Activated CD4-positive, alpha-beta T cell treated with anti-CD3 and anti-CD28 coated beads, Interleukin-2, amount 10 ng/mL, durations not matched to agents 24 days and 14 days (primary cell): ENCODE measurements at places on chromosomes 4 and X.

- no peak for DNase-seq
Measured at GRCh38 chr4:876780-877179, 50.9 kb upstream of the CPLX1 start.

DNA sequence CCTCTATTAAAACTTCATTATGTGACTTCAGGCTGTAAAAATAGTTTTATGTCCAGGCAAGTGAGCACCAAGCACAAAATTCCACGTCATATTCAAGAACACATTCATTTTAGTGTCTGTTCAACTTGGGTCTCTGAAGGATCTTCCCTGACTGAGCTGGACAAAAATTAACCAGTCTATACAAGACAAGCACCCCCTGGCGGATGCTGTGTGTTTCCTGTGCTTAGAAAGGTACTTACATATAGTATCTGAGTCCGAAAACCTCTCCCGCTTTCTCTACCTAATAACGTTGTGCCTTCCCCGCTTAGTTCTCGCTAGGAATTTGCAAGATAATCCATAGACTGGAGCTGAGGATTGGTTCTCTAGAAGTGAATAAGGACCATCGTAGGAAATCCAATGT, 2214.5 kb upstream of the TENM3 start:
- no peak for DNase-seq

- no peak for DNase-seq
Measured at GRCh38 chr4:125316401-125316790, 1.6 kb downstream of the FAT4 start.

GRCh38 chrX:57178605-57179004, 41.4 kb upstream of the SPIN2A start:
- no peak for DNase-seq

- no peak for DNase-seq
Measured at GRCh38 chr4:95068401-95068800, 310.6 kb downstream of the BMPR1B start.

GRCh38 chr4:182447767-182448280, 204.6 kb downstream of the TENM3 start:
- no peak for DNase-seq

DNA sequence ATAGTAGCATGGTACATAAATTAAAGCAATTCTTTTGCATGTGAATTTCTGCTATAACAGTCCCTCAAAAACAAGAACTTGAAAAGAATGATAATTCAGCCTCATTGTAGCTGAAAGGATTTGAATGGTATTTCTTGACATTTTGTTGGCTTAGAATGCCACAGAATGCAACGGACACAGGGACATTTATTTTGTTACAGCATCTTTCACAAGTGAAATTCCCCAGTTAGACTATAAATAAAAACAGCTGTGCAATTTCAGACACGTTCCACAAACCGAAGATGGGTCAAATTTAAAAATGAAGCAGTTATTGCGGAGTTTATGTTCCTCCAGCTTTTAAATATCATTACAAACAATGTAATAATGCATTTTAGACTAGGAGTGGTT, 82.8 kb upstream of the AMELX start:
- no peak for DNase-seq

DNA sequence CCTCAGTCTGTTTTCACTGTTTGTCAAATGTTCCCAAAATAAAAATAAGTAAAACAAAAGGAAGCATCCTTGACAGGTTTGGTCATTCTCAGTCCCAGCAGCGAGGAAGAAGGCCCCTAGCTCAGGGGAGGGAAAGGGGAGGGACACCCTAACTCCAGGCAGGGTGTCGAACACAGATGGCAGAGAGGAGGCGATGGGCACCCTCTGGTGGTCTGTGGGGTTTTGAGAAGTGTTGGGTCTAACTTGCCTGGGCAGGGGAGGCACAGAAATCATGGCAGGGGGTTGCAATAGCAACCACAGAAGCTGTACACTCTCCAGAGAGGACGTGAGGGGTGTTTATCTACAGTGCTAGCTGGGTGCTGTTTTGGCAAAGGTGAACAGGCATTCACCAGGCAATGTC, 229.8 kb upstream of the SFRP2 start:
- DNase-seq = no peak

GRCh38 chrX:17882680-17883079, 21.6 kb upstream of the RAI2 start:
- DNase-seq = no peak

DNA sequence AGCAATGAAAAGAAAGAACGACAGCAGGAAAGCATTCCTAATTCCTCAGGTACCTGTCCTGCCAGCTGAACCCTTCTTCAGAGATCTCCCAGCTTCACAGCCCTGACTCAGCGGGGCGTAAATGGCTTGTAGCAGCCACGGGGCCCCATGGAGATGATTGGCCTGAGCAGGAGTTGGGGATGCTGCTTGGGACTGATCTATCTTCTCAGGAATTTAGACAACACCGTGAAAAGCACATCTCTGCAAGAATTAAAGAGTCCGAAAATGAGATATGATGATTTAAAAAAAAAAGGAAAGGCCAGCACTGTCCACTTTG, 22.5 kb upstream of the SLC25A4 start:
- no peak for DNase-seq

DNA sequence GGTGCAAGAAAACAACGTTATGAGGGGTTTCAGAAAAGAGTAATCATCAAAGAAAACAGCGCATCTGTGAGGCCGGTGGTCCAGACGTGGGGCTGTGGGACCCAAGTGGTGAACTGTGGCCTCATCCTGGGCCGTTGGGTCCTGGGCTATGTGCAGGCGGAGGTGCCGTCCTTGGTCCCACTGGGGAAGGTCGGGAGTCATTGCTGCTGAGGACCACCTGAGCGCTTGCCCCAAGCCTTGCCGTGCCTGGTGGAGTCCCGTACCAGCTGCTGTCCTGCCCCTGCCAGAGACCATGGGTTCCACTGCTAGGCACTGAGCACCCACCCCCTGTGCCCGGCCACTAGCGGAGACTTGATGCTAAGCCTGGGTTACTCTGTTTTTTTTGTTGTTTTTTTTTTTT, 25.5 kb upstream of the UVSSA start:
- DNase-seq = no peak

GRCh38 chrX:10119399-10119990, 37.3 kb upstream of the CLCN4 start:
- peak; percentile 90 for DNase-seq

DNA sequence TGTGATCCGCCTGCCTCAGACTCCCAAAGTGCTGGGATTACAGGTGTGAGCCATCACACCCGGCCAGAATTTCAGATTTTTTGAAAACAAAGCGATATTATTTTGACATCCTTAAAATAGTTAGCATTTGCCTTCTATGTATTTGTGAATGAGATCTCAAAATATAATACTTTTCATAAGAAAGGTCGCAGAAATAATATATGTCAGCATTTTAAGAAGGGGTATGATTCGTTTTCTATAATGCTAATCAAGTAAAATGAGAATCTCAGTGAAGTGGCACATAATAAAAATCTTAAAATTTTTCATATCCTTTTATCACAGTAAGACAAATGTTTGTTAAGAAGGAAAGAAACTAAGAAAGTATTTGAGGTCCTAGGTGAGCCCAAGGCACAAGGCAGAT, 52.2 kb downstream of the GRSF1 start:
- DNase-seq = no peak

DNA sequence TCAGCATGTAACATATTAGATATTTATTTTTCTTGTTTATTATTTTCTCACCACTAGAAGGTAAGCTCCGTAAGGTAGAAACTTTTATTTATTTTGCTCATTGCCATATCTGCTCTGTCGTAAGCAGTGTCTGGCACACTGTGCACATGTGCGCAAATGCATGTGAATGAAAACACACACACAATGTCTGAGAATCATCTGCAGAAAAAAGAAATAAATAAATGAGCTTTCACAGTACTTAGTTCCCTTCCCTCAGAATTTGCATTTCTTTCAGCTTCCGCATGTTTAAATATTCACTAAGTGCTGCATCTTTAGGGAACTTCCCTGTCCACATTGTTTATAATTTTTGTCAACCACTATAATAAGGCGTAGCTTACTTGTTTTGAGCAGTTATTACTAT, 963.0 kb upstream of the PABPC4L start:
- no peak for DNase-seq

GRCh38 chrX:46569621-46570020, 3.9 kb upstream of the CHST7 start:
- no peak for DNase-seq

DNA sequence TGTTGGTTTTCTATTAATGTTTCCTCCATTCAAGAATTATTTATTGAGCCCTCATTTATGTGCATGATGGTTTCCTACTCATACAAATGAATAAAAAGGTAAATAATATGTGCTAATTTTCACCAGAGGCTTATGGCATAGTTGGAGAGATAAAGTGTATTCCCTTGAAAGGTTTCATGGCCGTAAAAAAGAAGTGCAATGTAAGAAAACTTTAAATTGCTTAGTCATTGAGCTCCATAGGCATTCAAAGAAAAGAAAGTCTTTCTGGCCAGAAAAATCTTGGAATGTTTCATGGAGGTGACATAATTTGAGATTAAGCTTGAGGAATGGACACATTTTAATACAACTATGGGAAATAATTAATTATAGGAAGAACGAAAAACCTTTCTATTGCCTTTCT, 8.7 kb downstream of the KLHL4 start:
- DNase-seq = no peak

- DNase-seq = peak; percentile 81
Measured at GRCh38 chr4:8435656-8436121, 4.8 kb downstream of the ACOX3 start.

DNA sequence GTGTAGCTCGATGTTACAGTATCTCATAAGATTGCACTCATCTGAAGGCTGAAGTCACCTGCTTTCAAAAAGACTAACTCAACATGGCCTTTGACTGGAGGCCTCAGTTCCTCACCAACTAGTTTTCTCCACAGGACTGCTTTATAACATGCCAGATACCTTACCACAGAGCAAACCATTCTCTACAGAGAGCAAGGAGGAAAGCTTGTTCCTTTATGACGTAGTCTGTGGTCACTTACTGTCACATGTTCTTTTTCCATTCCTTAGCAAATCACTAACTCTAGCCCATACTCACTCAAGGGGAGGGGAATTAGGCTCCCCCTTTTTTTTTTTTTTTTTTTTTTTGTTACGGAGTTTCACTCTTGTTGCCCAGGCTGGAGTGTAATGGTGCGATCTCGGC, 3.2 kb downstream of the THAP9 start:
- DNase-seq = peak; percentile 78

DNA sequence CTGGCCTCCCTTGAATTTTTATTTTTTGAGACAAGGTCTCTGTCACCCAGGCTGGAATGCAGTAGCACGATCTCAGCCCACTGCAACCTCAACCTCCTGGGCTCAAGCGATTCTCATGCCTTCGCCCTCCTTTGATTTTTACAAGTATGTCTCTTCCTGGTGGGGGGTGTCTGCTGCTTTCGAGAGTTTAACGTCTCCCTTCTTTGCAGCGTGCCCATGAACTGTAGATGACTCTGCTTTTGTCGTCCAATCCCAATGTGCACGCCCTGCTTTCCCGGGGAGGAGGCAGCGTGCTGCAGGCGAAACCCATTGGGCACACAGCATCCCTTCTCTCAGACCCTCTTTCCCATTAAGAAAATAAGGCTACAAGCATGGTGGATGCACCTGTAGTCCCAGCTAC, 7.0 kb downstream of the PRKX start:
- no peak for DNase-seq

GRCh38 chr4:104491481-104492182, 3.1 kb downstream of the CXXC4 start:
- DNase-seq = peak; percentile 70

DNA sequence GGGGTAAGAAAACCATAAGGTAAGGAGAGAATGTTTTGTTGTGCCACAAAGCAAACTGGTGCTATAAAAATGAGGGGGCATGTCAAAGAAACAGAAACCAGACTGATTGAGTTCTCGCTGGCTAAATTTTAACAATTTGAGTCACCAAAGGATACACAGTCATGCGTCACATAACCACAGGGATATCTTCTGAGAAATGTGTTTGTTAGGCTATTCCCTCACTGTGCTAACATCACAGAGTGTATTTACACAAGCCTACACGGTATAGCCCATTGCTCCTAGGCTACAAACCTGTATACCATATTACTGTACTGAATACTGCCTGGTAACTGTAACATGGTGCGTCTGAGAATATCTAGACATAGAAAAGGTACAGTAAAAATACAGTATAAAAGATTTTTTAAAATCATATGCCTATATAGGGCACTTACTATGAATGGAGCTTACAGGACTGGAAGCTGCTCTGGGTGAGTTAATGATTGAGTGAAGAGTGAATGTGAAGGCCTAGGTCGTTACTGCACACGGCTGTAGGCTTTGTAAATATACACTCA, 50.1 kb downstream of the FBXW7 start:
- DNase-seq = peak; percentile 89

GRCh38 chr4:155271557-155271956, 63.1 kb downstream of the NPY2R start:
- no peak for DNase-seq

- DNase-seq = no peak
Measured at GRCh38 chr4:4420421-4420820, 33.5 kb downstream of the NSG1 start.

DNA sequence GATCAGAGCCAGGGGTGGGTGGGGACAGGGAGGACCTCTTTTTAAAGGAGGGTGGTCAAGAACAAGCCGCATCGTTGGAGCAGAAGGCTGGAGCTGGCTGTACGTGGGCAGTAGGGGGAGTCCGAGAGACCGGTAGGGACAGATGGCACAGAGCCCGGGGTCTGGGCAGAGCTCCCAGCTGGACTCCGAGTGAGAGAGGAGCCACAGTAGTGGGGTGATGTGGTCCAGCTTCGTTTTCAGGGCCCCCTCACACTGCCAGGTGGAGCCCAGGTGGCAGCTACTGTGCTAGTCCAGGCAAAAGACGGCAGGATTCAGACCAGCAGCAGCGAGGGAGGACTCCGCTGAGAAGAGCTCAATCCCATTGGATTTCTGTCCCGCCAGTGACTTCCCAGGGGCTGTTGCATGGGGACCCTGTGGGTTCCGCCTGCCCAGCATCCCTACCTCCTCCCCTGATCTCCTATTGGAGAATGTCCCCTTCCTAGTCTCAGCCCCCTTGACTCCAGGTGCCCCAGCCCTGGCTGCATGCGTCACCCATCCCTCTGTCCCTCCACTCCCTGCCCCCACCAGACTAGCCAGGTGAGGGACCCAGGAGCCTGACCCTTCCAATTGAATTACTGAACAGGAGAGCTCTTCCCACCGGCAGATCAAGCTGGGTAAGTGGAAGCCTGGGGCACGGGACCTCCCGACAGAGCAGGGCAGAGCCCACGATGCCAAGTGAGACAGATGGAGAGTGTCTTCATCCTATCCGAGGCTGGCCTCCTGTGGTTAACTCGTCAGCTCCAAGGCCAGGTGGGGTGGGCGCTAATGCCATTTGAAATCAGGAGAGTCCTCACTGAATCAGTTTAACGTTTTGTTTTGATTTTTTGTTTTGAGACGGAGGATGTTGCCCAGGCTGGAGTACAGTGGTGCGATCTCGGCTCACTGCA, 2.9 kb downstream of the ARHGAP4 start:
- peak; percentile 60 for DNase-seq

- no peak for DNase-seq
Measured at GRCh38 chr4:137367620-137368019, 164.7 kb downstream of the PCDH18 start.

GRCh38 chrX:136742721-136743379, 37.9 kb downstream of the ARHGEF6 start:
- no peak for DNase-seq
